T-helper 2 cell (primary cell): ENCODE measurements at places on chromosomes 5 and 9.

GRCh38 chr9:19298436-19299000, 68.0 kb downstream of the DENND4C start:
- no peak for DNase-seq

DNA sequence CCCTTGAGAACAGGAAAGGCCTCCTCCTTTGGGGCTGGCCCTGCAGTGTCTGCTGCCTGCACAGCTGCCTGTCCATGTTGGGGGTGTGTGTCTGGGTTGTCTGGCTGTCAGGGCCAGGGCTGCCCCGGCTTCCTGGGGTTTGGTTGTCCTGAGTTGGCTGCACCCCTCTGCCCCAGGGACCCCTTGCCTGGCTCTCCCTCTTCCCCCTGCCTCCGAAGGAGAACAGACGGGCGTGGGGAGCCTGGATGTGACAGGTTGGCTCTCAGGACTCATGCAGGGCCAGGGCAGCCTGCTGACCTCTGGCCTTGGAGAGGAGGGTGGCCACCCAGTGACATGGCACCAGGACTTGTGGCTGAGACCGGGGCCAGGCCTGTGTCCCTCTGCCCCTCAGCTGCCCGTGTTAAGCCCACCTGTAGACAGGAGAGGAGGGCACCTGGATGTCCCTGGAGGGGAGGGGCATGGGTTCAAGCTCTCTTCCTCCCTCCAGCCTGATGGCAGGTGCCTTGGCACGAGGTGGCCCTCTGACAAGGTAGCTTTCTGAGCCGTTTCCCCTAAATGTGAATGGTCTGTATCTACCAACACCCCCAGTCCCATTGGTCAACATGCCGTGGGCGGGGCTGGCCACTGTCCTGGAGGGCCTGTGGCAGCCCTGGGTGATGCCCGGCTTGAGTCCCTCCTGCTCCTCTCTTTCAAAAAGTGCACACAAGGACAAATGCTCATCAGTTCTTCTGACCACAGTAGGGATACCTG, 34.9 kb downstream of the WNK2 start:
- DNase-seq, result no peak

- no peak for DNase-seq
Measured at GRCh38 chr9:3976865-3977613, 322.8 kb downstream of the GLIS3 start.

DNA sequence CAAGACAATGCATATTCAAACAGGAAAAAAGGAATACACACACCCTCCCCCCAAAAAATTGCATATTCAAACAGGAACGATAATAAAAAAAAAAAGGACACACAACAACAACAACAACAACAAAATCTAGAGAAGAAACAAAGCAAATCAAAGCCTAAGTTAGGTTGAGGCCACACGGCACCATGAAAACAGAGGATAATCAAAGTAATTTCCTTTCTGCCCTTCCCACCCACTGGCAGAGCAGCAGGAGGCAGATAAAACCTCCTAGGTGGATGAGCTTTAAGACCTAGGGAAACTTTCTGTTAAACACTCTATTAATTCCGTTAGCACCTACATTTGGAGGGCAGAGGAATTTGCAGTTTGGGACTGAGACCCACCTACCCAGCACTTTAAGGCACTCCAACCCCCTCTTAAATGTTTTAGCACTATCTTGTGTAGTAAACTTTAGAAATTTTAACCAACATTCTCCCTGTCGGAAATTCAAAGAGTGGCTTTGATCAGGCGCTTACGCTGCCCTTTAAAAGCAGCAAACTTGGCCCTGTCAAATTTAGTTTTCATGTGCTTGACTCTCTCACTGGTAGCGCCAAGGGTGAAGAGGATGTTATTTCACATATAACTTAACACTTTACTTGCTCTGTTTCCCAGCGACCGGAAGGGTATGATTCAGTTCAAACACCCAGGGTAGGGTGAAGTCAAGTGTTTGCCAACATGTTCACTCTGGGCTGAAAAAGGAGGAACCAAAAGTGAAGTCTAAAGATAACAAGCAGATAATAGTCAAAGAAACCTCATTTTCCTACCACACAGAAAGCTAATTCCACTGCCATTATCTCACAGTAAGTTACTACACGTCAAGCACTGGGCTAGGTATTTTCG, 9.2 kb downstream of the ENC1 start:
- peak; percentile 38 for DNase-seq

DNA sequence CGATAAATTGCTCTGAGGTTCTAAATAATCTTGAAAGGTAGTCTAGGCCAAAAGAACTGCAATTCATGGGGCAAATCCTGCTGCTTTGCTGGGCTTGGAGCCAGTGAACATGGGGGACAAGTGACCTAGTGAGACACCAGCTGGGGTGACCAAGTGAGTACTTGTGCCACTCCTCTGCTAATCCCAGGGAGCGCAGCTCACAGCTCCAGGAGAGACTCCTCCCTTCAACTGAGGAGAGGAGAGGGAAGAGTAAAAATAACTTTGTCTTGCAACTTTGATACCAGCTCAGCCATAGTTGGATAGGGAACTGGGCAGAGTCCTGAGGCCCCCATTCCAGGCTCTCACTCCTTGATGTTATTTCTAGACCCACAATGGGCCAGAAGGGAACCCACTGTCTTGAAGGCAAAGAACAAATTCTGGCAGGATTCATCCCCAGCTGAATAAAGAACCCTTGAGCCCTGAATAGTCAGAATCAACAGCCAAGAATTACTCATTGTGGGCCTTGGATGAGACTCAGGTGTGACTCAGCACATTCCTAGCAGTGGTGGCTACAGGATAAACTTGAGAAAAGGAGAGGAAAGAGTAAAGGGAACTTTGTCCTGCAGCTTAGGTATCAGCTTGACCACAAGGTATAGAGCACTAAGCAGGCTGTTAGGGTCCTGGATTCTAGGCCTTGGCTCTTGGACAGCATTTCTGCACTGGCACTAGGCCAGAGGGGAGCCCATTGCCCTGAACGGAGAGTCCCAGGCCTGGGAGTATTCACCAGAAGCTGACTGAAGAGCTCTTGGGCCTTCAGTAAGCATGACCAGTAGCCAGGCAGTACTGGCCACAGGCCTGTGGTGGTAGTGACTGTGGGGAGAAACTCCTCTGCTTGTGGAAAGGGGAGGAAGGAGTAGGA, 288.3 kb upstream of the CDH18 start:
- no peak for DNase-seq

- DNase-seq, result no peak
Measured at GRCh38 chr5:95555553-95555952, 652 bp downstream of the ARSK start.

DNA sequence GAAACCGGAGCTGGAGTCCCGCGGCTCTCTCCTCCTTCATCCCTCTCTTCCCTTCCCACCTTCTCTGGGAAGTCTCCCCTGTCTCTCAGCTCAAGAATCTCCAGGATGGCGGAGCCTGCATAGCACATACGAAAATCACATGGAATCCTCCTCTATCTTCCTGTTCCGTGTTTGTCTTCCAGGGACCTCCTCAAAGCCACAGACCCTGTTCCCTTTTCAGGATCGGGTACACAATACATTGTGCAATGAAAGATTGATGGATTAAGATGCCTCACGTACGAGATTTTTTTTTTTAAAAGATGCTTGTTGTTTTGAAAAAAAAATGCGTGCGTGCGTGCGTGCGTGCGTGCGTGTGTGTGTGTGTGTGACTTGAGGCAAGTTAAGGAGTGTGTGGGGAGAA, 46.6 kb upstream of the OLFM1 start:
- DNase-seq, result no peak

- DNase-seq, result no peak
Measured at GRCh38 chr5:123805300-123805699, 293.3 kb downstream of the CSNK1G3 start.
